ENCODE measurements at places on chromosomes 3 and 15.

- no peak for DNase-seq
These were observed 30.4 kb upstream of the KLHL25 start for GRCh38 chr15:85825118-85825517.

DNA sequence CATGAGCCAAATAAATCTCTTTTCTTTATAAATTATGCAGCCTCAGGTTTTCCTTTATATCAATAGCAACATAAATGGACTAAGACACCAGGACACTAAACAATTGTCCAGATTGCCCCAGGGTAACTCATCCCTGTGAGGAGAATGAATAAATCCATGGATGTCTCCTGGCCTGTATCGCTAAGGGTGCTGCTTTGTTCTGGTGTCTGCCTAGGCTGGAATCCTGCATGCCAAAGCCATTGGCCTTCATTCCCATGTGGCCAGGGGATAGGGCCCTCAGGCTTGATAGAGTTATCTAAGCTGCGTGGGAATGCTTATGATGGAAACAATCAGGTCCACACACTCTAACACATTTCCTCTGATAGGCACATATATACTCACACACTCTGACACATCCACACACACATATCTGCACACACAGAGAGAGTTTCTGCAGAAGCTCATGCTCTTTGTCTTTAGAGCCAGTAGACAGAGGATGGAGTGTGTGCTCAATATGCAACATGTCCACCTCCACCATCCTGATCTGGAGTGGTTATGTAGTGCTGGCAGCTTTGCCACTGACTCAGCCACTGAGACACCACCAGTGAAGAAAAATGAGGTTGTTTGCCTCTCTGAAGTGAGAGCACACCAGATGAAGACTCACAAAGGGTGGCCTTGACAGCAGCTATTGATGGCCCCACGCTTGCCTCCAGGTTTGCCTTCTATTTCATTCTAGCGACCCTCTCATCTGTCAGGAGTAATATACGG, 24.0 kb upstream of the DGKG start:
- DNase-seq, result no peak

- DNase-seq, result no peak
These were observed 14.3 kb downstream of the POGLUT1 start for GRCh38 chr3:119483101-119483500.

- DNase-seq, result no peak
These were observed 37.6 kb downstream of the SPTSSB start for GRCh38 chr3:161333696-161334095.

- no peak for DNase-seq
These were observed 234.3 kb upstream of the CCDC54 start for GRCh38 chr3:107142786-107143575.

Data from HFFc6 (cell line).